Astrocyte of the cerebellum (primary cell): ENCODE measurements at places on chromosomes 2 and 18.

- DNase-seq: no peak
Observed at GRCh38 chr18:4352746-4353551, 102.2 kb downstream of the DLGAP1 start.

DNA sequence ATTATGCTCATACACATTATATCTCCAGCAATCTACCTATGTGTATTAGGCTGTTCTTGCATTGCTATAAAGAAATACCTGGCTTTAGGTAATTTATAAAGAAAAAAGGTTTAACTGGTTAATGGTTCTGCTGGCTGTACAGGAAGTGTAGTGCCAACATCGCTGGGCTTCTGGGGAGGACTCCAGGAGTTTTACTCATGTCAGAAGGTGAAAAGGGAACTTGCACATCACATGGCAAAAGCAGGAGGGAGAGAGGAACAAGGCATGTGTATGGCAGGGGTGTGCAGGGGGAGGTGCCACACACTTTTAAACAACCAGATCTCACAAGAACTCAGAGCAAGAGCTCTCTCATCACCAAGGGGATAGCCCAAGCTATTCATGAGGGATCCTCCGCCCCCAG lies 715.4 kb upstream of the ZEB2 start:
- DNase-seq: no peak

- no peak for DNase-seq
Observed at GRCh38 chr2:70473101-70473722, 80.4 kb downstream of the TGFA start.

GRCh38 chr18:57581301-57581934 lies 5.1 kb downstream of the FECH start:
- no peak for DNase-seq

- no peak for DNase-seq
Observed at GRCh38 chr2:187055463-187055862, 206.5 kb upstream of the ZSWIM2 start.

DNA sequence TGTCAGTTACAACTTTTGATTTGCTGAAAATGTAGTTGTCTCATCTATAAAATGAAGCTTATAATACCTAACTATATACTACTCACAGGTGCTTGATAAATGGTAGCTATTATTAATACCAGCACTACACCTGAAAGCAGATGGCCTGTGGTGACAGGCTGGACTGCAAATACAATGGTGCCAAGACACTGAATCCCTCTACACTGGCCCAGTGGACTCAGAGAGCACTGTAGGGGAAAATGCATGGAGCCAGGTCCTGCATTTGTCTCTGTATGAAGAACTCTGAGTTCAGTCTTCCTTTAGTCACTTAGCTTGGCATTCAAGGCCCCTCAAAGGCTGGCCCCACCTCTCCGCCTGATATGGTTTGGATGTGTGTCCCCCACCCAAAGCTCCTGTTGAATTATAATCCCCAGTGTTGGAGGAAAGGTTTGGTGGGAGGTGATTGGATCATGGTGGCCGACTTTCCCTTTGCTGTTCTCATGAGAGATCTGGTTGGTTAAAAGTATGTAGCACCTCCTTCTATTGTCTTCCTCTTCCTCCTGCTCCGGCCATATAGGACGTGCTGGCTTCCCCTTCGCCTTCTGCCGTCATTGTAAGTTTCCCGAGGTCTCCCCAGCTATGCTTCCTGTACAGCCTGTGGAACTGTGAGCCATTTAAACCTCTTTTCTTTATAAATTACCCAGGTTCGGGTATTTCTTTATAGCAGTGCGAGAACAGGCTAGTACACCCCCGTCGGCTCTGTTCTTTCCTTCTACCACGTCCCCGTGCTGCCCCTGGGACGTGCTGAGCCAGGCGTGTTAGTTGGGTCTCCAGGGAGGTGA lies 11.1 kb upstream of the NTSR2 start:
- DNase-seq: no peak

- DNase-seq: no peak
Observed at GRCh38 chr2:228652366-228652765, 470.9 kb upstream of the SPHKAP start.

GRCh38 chr2:11998218-11998617 lies 251.8 kb downstream of the LPIN1 start:
- no peak for DNase-seq

DNA sequence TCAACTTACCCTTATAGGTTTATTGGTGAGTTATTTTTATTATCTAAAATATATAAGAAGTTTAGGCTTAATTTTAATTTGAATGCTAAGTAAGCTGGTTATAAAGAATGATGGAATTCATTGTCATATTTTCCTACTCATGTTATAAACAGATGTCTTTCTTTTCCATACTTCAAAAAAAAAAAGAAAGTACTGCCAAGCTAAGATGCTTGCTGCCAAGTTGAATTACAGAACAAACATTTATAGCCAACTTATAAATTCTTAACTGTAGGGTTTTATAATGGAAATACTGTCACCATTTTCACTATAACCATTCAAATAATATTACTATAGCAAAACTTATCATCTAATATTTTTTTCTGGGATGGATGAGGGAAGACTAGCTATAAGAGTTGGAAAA lies 676.0 kb downstream of the NRXN1 start:
- no peak for DNase-seq

- no peak for DNase-seq
Observed at GRCh38 chr2:38836791-38837190, 38.9 kb downstream of the DHX57 start.

- DNase-seq: peak; percentile 75
Observed at GRCh38 chr2:204749319-204749718, 204.0 kb downstream of the PARD3B start.

GRCh38 chr2:50732796-50733195 lies 299.1 kb downstream of the NRXN1 start:
- DNase-seq: no peak

DNA sequence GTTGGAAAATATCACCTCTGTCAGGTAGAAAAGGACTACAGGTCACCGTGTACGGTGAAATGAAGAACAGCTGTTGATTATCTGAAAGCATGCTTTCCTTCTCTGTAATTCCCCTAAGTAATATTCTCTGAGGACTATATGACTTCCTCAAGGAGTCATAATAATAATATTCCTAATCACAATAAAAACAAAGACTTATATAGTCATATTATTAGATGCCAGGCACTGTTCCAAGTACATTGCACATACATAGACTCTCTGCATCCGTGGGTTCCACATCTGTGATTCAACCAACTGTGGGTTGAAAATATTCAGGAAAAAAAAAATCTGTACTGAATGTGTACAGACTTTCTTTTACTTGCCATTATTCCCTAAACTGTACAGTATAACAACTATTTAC lies 512.4 kb upstream of the ID2 start:
- peak; percentile 57 for DNase-seq

DNA sequence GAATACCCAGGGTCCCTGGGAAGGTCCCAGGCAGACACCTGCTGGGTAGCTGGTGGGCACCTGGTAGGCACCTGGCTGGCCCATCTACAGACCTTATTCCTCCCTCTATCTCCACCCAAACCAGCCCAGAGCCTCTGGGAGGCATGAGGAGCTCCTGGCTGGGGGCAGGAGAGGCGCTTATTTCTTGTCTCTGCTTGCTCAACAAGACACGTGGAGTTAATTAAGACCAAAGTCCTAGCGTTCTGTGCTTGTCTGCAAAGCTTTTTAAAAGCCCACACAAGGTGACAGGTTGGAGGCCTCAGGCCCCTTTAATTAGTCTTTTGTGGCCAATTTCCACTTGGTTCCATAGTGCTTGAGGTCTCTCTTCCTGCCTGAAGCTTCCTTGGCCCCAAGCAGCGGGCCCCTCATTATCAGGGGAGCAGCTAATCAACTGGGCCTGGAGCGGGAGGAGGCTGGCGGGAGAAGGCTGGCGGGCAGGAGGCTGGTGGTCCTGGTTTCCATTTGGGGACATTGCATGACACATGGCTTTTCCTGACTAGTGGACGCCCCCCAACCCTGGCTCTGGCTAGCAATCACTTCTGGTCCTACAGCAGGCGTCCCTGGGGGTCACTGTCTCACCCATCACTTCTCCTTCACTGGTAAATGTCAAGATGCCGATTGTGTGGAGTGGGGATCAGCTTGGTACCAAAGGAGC lies 65.4 kb upstream of the HDAC4 start:
- no peak for DNase-seq

DNA sequence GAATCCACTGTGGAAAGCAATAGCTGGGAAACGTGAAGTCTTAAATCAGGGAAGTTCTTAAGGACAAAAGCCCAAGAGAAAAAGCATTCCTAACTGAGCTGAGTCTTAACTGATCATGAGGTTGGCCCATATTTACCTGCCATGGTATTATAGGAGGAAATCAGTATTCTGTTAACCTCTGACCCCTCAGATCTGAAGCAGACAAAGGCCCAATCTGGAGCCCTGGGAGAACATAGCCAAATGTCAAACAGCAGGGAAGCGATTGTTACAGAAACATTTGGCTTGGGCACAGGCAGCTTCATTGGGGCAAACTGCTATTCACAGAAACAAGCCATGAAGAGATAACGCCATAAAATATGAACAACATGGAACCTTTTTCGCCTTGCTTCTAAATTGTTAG lies 18.8 kb downstream of the EPHA4 start:
- no peak for DNase-seq
